Foreskin keratinocyte (primary cell): ENCODE measurements at places on chromosomes 2 and 18. TPM values are rescaled to one million over a fixed set of nuclear protein-coding genes. Genes with fewer than 3 reads are reported as not detected.

M1AP gene
- total RNA-seq, result 2.7 and 3.2 TPM in 2 replicates

ANKMY1 gene
- 4.2 and 4.8 TPM in 2 replicates for total RNA-seq

G6PC2 gene
- total RNA-seq, result not detected in 2 replicates

OSR1 gene
- 0.14 and 0.18 TPM in 2 replicates for total RNA-seq

SKA1 gene
- total RNA-seq, result 26.7 and 29.4 TPM in 2 replicates

NPHP1 gene
- 5.1 and 5.5 TPM in 2 replicates for total RNA-seq
